Adipocyte (in vitro differentiated cells): ENCODE measurements at places on chromosomes 4 and X.
A peak's percentile ranks its signal among the peaks of the same experiment; 100 is the strongest.

DNA sequence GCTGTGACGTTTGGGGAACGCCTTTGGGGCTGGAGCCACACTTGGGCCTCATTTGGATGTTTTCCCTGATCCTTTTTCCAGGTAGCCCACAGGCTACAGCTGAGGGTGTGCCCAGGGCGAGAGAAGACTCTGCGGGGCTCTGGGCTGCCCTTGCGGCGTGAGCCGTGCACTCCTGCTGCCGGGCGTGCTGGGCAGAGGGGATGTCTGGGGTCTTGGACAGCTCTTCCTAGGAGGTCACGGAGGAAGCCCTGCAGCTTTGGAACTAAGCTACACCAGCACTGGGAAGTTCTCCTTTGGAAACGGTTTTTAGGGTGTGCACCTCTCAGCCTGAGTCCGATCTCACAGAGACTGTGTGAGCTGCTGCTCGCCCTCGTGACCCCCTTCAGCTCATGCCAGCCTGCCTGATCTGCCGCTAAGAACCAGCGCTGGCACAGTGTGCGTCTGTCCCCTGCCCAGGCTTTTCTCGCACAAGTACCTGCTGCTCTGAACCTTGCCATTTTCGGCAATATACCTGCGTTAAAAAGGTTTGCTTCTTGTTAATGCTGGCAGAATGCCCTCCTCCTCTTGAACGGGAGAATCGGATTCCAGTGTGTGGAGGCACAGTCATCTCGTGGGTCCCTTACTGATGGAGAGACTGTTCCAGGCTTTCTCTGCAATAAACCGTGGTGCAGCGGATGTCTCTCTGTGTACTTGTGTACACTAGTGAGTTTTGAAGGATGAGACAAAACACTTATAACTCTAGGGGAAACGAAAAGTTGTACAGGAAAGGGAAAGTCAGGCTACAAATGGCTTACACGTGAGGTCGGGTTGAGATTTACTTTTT lies 14.3 kb downstream of the MSANTD1 start:
- no peak for DNase-seq

DNA sequence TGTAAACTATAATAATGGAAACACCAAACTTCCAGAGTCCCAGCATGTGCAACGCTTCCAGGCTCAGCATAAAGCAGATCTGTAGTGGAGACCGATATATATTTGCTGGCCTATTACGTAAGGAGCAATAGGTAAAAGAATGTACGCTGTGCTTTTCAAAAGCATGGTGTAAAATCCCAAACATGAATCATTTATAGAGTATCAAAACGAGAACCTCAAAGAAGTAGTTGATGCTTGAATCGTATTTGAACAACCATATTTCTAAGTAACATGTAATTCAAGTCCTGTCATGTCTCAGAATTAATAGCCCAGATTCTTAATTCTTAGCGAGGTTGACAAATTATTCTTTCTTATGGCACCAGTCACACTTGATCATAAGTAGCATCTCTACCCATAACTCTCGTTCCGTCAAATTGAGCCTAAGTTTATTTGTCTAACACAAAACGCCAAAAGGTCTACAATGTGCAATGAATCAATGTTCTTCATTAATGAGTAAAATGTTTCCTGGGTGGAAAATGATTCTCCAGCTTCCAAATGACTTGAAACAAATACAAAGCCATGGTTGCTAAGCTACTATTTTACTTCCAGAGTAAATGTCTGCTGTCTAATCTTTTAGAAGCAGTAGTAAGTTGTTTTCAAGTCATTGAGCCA lies 811.5 kb upstream of the FRG1 start:
- no peak for DNase-seq

GRCh38 chr4:42789041-42789567 lies 103.4 kb upstream of the GRXCR1 start:
- no peak for DNase-seq

- DNase-seq = peak; percentile 30
These were observed 742.4 kb upstream of the INTU start for GRCh38 chr4:126890383-126890782.

GRCh38 chrX:46204721-46205422 lies 340.3 kb downstream of the ZNF674 start:
- peak; percentile 20 for DNase-seq

DNA sequence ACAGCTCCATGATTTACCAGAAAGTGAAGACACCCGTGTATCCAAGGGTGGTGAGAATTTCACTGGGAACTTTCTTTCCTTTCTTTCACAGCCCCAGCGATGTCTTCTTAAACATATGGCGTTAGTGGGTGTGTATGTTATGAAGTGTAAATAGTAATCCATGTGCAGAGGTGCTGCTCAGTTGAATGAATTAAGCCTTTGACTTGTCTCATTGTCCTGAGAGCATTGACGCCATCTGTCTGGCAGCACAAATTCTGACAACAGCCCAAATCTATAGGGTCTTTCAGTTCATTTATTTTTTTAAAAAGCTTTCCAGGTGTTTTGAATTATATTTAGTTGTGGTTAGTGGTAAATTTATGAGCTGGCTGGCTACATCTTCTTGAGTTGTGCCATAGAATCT lies 69.4 kb downstream of the CLCN5 start:
- DNase-seq = no peak

DNA sequence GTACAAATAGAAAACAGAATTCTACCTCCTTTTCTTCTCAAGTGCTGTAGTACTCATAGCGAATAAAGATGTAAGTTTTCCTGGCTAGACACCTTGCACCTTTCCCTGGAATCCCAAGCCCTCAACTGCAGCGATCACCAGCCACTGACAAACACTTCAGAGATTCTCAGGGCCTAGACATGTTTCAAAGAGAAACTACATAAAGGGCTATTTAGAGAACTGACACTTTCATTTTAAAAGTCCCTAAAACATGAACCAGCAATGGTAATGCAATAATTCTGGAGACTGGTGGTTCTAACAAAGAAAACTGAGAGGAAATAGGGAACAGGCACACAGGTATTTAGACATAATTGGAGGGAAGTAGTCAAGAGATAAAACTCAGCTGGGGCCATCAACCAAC lies 35.7 kb downstream of the FANCB start:
- no peak for DNase-seq

- no peak for DNase-seq
These were observed 695.6 kb upstream of the FAM241A start for GRCh38 chr4:111449657-111450056.

- no peak for DNase-seq
These were observed 22.7 kb upstream of the ACSL1 start for GRCh38 chr4:184848510-184848909.

GRCh38 chrX:50905334-50905733 lies 5.2 kb upstream of the BMP15 start:
- DNase-seq = no peak

GRCh38 chrX:21738210-21738949 lies 19.5 kb downstream of the SMPX start:
- DNase-seq = no peak

- DNase-seq = no peak
These were observed 69.4 kb upstream of the AFAP1 start for GRCh38 chr4:8009097-8009496.

DNA sequence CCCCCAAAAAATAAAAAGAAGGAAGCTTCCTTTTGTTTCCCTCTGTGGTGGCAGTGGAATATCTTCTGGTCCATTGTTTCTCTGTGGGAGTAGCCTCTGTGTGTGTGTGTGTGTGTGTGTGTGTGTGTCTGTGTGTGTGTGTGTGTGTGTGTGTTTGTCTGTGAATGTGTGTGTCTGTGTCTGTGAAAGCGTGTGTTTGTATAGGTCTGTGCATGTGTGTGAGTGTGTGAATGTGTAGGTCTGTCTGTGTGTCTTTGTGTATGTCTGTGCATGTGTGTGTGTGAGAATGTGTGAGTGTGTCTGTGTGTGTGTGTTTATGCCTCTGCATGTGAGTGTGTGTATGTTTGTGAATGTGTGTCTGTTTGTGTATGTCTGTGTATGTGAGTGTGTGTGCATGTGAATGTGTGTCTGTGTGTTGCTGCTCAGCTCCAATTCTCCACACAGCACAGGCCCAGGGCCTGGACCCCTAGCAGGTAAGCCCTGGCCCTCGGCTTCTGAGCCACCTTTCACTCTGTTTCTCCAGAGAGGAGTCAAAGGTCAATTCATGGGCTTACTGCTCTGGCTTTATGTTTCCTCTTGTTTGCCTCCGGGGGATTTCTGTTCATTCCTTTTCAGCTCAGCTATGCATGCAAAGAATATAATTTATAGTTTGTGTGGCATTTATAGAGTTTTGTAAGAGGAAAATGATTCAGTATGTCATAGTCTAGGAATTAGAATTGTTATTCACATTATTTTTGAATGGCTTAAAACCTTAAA lies 89.8 kb downstream of the UCHL1 start:
- peak; percentile 74 for DNase-seq

- DNase-seq = peak; percentile 21
These were observed at the start of gene CLDN22 for GRCh38 chr4:183320211-183321059. CLDN22 (minus strand) TSS chr4:183320276; CDS start chr4:183320218, 58 bp downstream.

DNA sequence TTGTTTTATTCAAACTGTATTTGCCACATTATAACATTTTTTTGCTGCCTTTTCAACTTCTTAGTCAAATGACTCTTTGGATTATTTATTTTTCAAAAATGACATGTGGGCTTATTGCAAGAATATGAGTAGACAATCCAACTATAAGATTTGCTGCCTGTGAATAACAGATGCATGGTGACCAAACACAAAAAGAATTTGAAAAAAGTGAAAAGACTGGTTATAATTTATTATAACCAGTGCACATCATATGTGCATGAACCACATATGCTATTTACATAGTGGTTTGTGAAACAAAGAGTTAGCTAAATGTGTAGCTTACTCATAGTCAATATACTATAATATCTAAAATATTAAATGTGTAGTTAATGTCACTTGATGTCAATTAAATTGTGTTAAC lies 2086.8 kb downstream of the ARAP2 start:
- no peak for DNase-seq

DNA sequence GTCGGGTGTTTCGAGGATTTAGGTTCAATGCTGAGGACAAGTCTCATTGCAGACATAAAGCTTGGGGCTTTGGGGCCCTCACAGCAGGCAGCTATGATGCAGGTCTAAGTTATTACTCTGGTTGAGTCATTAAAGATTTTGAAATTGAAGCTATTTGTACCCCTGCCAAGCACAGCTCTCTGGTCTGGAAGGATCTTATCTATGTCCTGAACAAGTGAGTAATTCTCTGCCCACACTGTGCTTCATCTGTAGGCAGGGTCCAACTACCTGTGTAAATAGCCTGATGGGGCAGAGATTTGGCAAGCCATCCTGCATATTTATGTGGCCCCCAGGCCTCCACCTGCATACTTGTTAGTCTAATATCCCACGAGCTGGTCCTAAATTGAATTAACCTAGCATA lies 41.4 kb upstream of the MAGEA4 start:
- peak; percentile 82 for DNase-seq

DNA sequence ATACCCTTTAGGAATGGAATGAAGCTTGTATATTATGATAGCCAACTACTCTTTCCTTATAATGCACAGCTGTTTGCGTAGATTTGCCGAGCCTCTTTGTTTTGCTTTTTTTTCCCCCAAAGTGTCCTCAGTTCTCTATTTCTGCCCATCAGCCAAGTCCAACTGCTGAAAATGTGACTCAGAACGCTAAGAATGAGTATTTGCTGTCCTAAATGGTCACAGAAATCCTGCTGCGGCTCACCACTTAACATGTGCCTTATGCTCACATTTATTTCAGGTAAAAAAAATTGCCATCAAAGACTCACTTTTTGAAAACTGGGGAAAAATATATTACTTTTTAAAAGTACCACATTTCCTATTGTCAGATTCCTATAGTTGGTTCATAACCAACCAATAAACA lies 36.9 kb downstream of the GABRA4 start:
- peak; percentile 5 for DNase-seq

DNA sequence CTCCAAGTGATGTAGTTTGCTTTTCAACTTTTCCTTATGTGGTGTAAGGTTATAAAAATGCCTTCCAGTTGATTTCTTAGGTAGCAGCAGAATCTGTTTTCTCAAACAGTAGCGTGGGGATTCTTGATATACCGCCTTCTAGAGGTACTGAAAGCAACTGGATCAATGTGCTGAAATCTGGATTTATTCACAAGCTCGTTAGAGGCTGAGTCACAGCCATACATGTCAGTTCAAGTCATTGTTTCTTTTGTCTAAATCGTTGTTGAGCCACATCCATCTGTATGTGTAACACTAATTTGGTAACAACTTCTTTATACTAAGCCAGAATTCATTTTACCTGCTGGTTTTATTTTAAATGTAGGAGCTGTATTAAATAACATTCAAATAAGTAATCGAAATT lies 200.0 kb upstream of the MAD2L1 start:
- no peak for DNase-seq

DNA sequence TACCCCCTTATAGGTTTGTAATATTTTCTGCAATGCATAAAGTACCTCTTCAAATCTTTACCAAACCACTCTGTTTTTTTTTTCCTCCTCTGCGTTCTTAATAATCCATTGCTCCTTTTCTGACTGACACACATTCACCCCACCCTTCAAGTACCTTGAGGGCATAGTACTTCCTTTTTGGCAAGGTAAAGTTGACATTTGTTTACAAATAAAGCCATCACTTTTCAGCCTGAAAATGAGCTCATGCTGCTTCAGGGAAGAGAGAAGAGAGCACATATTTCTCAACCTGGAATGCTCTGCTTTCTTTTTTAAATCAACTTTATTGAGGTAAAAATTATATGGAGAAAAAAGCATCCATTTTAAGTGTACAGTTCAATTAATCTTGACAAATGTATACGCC lies 113.9 kb downstream of the AGTR2 start:
- DNase-seq = no peak

- peak; percentile 36 for DNase-seq
These were observed 39.5 kb downstream of the GPC4 start for GRCh38 chrX:133375615-133376340.

DNA sequence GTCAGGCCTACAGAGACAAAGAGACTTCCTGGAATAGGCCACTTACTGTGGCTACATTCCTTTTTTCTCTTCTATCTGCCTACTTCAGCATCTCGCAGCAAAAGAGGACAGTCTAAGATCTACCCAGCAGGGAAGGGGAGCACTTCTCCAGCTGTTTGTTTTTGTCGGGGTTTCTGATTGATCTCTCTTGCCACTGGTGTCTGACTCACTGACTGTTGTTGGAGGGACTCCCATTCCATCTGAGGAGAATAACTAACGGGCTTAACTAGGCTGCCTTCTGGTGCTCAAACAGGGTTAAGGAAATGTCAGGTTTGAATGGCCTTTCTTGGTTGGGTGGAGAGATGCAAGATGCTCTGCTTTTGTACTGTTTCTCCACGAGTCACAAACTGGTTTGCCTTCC lies 100.2 kb upstream of the TMEM164 start:
- DNase-seq = no peak

- DNase-seq = no peak
These were observed 444.4 kb downstream of the GABRG1 start for GRCh38 chr4:45679411-45679810.

DNA sequence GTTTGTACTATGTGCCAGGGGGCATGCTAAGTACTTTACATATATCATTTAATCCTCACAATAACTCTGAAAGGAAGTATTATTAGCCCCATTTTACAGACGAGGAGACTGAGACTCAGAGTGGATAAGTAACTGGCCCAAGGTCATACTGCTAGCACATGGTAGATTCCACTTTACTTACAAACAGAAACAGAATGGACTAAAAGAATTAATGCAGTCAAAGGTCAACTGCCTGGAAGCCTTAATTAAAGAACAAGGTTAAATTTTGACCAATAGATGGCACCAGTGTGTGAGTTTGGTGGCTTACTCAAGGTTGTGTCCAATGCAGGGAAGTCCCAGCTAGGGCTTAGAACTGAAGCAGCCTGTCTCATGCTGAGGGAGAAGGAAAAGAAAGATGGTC lies 4.7 kb downstream of the RIPPLY1 start:
- DNase-seq = peak; percentile 54
